ENCODE measurements at places on chromosomes 5 and 9. TPM values are rescaled to one million over a fixed set of nuclear protein-coding genes. Genes with fewer than 3 reads are reported as not detected.
A peak's percentile ranks its signal among the peaks of the same experiment; 100 is the strongest.

- DNase-seq = no peak
Measured at GRCh38 chr5:60538426-60538825, 161.5 kb downstream of the DEPDC1B start.

GRCh38 chr5:154465169-154465568 lies 12.9 kb downstream of the HAND1 start:
- no peak for DNase-seq

- peak; percentile 90 for DNase-seq
Measured at GRCh38 chr9:109861499-109861898, 81.5 kb downstream of the PALM2AKAP2 start.

The SVEP1 gene
- 31.9 TPM for polyA plus RNA-seq

GRCh38 chr9:134704498-134704897 lies 62.9 kb downstream of the COL5A1 start:
- no peak for DNase-seq

The MYORG gene
- 2.4 TPM for polyA plus RNA-seq

DNA sequence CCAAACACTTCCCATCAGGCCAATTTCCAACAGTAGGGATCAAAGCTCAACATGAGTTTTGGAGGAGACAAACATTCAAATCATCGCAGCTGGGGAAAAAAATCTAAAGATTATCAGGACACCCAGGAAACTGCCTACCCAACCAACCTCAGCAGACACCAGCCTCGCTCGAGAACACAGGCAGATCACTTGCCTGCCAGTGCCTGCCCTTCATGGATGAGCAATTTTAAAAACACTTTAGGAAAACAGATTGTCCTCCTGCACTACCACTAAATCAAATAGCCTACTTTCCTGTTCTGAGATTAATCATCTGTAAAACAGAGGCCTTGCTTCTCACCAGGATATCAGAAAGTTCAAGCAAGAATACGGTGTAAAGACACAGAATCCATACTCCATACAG lies 14.7 kb upstream of the TMEM174 start:
- DNase-seq = no peak

DNA sequence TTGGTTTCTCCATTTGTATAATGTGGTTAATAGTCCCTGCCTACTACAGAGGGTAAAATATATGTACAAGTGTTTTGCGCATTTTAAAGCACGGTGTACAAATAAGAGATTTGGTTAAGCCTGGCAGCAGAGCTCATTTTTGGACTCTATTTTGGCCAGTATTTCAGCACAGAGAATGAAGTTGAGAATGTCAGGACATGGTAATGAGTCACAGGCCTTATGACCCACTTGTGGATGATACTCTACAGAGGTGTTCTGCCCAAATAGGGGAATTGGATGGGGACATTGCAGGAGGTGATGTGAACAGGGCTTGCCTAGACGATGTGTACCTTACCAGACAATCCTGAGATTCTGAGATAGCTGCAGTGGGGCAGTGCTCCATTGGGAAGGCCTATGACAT lies 50.6 kb downstream of the MELK start:
- no peak for DNase-seq

DNA sequence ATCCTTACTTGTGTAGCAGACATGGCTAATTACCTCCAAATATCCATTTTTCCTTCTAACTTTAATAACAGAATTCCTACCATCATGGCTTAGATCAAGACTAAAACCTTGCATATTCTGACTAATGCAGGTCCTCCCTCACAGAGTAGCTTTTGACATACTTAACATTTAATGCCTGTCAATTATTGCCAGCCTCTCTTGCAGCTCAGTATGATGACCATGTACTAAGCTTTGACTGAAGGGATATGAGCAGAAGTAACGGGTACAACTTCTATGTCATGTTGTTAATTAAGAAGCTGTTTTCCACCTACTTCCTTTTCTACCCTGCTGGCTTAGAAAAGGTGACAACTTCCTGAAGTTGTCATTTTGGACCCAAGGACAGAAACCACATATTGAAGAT lies 533.4 kb downstream of the PSAT1 start:
- no peak for DNase-seq

The SLC6A18 gene
- not detected for polyA plus RNA-seq

GRCh38 chr5:43315682-43316081 lies 2.5 kb upstream of the HMGCS1 start:
- DNase-seq = no peak

GRCh38 chr5:142306077-142306502 lies 18.7 kb downstream of the SPRY4 start:
- no peak for DNase-seq

The LCNL1 gene
- 1.4 TPM for polyA plus RNA-seq

- DNase-seq = no peak
Measured at GRCh38 chr5:95414451-95414850, 23.3 kb downstream of the FAM81B start.

GRCh38 chr9:91256235-91256634 lies 105.5 kb downstream of the AUH start:
- no peak for DNase-seq
